ENCODE measurements at places on chromosomes 11 and 22.

- DNase-seq: no peak
These were observed 256.9 kb upstream of the POU2AF2 start for GRCh38 chr11:110988671-110989070.

- no peak for DNase-seq
These were observed 1.1 kb downstream of the NEAT1 start for GRCh38 chr11:65423516-65424204.

DNA sequence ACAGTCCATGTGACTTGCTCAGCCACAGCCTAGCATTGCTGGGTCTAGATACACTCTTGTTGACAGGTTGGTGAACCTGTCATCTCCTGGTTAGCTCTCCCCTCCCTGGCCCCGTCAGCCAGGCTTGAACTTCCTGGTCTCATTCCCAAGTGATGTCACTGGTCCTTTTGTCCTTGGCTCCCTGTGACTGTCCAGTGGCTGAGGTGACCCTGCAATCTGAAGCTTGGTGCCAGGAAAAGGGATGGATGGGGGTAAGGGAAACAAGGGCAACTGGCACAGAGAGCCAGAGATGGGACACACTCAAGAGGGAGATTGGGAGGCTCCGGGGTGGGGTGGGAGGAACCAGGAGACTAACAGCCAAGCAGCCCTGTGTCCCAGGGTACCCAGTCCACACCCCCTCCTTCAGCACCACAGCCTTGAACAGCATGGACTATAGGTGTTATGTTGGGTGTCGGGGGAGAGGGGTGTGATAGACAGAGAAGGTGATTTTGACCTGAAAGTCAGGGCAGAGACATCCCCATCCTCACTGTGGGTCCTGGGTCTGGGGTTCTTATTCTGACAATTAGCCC lies 63.8 kb upstream of the THY1 start:
- no peak for DNase-seq

GRCh38 chr11:74011360-74012073 lies 2.6 kb upstream of the UCP3 start:
- DNase-seq: no peak

- DNase-seq: no peak
These were observed 195.3 kb downstream of the BRD1 start for GRCh38 chr22:49632199-49633009.

DNA sequence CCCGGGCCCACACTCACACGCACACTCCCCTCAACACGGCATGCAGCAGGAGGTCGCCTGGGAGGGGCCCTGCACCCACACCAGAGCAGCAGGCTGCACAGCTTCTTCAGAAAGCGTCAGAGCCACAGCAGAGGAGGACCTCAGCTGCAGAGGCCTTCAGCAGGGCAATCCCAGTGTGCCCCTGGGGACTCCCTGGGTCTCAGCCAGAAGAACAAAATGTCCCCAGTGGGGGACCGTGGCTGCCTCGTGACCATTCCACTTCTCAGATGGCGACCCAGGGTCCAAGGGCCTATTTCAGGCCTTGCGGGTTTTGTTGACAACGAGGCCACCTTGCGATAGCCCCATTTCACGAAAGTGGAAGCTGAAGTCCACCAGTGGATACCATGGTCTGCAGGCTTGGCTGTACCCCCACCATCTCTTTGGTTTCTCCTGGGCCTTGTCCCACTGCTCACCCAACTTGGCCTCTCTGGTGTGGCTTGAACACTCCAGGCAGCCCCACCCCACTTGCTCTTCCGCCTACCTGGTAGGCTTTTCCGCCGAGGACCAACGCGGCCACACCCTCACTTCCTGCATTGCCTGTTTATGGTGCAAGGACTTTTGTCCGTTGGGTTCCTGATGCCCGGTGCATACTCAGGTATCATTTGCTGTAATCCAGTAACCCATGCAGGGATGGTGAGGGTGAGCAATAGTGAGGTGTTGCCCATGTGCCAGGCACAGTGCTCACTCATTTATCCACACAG lies 38.1 kb downstream of the MB start:
- no peak for DNase-seq

GRCh38 chr11:34926831-34927132 lies 10.4 kb downstream of the PDHX start:
- DNase-seq: no peak

- DNase-seq: no peak
These were observed 36.3 kb upstream of the APOBEC3A start for GRCh38 chr22:38921120-38921519.

- no peak for DNase-seq
These were observed 42.7 kb upstream of the FAM181B start for GRCh38 chr11:82776377-82776776.

DNA sequence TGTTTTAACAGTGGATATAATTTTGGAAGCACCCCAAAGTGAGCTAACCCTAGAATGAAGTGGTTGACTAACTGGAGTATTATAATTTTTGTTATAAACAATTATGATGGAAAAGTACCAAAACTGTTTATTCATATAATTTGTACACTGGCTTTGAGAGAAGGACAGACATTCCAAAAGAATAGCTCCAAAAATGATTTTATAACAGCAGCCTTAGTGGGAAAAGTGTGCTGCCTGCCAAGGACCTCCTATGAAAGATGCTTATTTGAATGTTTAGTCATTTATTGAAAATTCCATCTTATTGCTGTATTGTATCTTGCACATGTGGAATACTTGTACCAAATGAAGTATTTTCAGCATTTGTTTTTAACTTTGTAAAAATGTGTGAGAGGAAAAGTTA lies 169.8 kb downstream of the GUCY1A2 start:
- DNase-seq: no peak

DNA sequence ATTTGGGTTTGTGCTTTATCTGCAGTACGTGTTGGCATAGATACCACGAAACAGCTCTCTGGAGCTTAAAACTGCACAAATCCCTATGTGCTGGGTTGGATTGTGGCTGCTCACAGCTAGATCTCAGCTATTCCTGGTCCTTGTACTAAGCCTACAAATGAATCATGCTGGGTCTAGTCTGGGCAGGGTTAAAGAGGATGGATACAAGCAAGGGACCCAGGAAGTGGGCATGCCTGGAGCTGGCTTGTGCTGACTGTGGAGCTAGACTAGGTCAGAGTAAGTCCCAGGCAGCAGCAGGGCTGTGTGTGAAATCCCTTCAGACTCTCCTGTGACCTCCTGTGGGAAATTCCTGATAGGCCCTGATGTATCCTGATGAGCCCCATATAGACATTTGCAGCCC lies 3.9 kb upstream of the E2F8 start:
- no peak for DNase-seq

GRCh38 chr11:129864811-129865210 lies 30.6 kb downstream of the NFRKB start:
- no peak for DNase-seq

DNA sequence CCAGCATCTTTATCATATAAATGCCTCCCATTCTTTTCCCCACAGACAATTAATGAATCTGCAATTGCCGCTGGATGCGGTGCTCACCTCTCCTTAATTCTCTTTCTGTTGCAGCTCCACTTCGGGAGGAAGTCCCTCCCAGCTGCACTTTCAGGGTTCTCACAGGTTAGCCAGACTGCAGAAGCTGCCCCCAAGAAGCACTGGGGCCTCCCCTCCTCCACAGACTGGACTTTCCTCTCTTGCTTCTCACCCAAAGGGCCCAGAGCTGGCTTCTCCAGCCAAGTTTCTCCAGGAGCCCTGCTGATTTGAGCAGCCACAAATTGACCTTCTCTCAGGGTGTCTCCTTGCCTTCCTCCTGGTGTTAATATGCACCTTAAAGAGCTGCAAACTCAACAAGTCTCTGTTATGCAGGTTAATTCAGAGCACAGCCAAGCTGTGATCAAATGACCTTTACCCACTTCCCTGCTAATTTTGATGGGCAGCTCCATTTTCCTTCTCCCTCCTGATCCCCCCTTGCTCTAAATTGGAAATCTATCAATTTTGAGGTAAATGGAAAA lies 298.9 kb downstream of the BUD13 start:
- no peak for DNase-seq

GRCh38 chr22:41822317-41823057 lies 10.4 kb upstream of the SREBF2 start:
- no peak for DNase-seq

- no peak for DNase-seq
These were observed 170.8 kb downstream of the TBC1D22A start for GRCh38 chr22:46933040-46933930.

GRCh38 chr11:15157181-15157580 lies 42.5 kb downstream of the INSC start:
- no peak for DNase-seq

GRCh38 chr22:17794726-17795542 lies 20.7 kb upstream of the BID start:
- DNase-seq: no peak

GRCh38 chr11:101090679-101091270 lies 38.8 kb downstream of the PGR start:
- no peak for DNase-seq

DNA sequence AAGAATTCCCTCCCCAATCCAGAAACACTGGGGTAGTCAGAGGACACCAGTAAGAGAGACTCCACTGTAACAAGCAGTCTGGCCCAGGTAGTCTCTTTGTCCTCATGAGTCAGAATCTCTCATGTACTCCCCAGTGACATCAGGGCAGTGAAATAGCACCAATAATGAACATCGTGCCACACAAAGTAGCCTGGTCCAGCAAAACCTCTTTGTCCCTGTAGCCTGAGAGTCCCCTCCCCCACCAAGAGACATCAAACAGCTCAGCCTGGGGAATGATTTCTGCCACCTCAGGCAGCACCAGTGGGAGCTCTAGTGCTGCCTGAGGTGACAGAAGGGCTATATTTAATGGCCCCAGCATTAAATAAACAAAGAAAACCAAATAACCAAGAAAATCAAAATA lies 88.1 kb downstream of the SBF2 start:
- no peak for DNase-seq

- no peak for DNase-seq
These were observed 9.9 kb upstream of the OR8D2 start for GRCh38 chr11:124329787-124330478.

GRCh38 chr11:67665541-67666302 lies 8.7 kb downstream of the ALDH3B2 start:
- no peak for DNase-seq

- no peak for DNase-seq
These were observed 492.9 kb upstream of the KIRREL3 start for GRCh38 chr11:127493330-127494022.

GRCh38 chr22:45867118-45867905 lies 109.7 kb downstream of the WNT7B start:
- no peak for DNase-seq

DNA sequence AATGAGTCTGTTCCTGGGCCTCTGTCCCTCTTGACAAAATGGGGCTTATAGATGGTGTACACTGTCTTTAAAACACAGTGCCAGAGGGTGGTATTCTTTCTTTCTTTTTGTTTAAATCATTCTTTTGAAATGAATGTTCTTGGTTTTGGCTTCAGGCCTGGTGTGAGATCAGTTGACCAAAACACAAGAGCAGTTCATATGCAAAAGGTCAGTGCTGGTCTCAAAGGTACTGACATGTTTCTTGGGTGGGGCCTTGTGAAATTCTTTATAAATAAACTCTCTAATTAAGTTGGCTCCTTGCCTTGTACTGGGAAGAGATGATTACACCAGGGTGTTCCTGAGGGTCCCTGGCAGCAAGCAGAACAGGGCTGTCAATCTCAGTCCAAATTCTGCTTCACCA lies 110.0 kb downstream of the FBXO7 start:
- no peak for DNase-seq

- DNase-seq: no peak
These were observed 77.0 kb downstream of the RPL27A start for GRCh38 chr11:8759634-8760033.

GRCh38 chr11:42239188-42239587 lies 779.7 kb upstream of the LRRC4C start:
- DNase-seq: no peak

DNA sequence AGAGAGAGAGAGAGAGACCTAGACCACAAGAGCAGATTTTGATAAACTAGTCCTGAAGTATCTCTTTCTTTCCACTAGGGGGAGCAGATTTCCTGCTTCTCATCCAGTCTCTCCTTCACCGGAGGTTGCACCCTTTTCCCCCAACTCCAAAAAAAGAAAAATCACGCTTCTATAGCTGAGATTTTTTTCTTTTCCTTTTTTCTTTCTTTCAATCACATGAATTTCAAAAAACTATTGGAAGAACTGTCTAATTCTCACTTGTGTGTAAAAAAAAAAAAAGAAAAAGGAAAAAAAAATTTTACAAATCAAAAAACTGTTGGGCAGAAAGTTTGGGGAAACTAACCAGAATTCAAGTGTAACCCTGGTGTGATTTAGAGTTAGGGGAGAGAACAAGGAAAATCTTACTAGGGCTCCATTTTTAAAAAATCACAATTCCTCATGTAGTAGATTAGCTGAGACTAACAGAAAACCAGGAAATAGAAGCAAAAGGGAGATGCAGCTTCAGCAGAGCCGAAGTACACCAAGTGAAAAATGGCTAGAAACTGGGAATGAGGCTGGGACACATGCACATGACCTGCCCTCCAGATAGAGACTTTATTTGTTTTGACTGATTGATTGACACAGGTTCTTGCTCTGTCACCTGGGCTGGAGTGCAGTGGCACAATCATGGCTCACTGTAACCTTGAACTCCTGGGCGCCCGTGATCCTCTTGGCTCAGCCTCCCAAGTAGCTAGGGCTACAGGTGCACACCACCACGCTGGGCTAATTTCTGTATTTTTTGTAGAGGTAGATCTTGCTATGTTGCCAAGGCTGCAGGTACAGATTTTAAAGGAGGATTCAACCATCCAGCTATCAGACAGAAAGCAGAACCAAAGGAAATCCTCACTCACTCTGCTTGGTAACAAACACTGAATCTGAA lies 27.1 kb downstream of the SDHD start:
- no peak for DNase-seq

- no peak for DNase-seq
These were observed 155.8 kb downstream of the C11orf91 start for GRCh38 chr11:33544593-33545373.

Measured in esophagus squamous epithelium (tissue), 5 donors.